SK-N-SH (cell line): ENCODE measurements at places on chromosomes 7 and 10. TPM values are rescaled to one million over a fixed set of nuclear protein-coding genes. Genes with fewer than 3 reads are reported as not detected.

Gene PRSS1
- polyA plus RNA-seq, result not detected in 2 replicates

Gene PLEKHS1
- not detected in 2 replicates for polyA plus RNA-seq

Gene ITGA8
- polyA plus RNA-seq, result not detected in 2 replicates

DNA sequence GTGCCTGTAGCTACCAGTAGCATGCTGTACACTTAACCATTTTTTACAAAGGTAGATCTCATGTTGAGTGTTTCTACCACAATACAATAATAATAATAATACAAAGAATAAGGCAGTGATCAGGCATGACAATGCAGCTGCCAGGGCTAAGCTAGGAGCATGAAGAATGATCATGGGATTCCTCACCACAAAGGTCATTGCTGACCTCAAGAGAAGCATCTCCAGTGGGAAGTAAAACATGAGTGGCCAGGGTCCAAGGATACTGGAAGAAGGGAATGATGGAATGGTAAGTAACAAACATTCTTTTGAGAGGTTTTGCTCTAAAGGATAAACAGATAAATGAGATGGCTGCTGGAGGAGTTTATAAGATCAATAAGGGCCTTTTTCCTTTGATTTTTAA is 591.1 kb downstream of the TNS3 start:
- H3K4me1 ChIP-seq, result no peaks in the 10 kb centered on the region
- DNase-seq, result no peak
- no peaks in the 10 kb centered on the region for H3K27me3 ChIP-seq

GRCh38 chr10:19791032-19791431 is 25.2 kb upstream of the PLXDC2 start:
- no peak overlapping the region for H3K4me3 ChIP-seq
- H3K27me3 ChIP-seq, result no peaks in the 10 kb centered on the region
- DNase-seq, result no peak
- H3K4me1 ChIP-seq, result no peaks in the 10 kb centered on the region

DNA sequence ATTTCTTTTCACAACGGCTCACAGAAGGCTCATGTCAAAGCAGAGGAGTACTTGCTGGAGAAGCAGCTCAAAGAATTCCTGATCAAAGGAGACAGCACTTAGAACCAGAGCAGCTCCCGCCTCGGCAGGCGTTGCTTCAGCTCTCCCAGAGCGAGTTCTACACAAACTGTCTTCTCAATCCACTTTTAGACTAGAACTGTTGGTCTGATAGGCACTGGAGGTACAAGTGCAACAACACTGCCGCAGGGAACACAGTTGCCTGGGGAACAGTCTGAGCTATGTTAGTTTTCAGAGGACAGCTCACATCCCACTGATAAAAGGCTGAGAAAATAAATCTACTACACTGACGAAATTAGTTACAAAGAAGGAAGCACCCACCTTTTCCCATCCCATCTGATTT is 35.4 kb downstream of the CYTH3 start:
- H3K4me1 ChIP-seq, result no peaks in the 10 kb centered on the region; the same call in 1 of the 2 replicates
- H3K27ac ChIP-seq, result no peak overlapping the region
- no peak for DNase-seq
- H3K36me3 ChIP-seq, result no peaks in the 10 kb centered on the region
- no peaks in the 10 kb centered on the region for H3K27me3 ChIP-seq

- no peak for DNase-seq
- H3K27ac ChIP-seq, result no peak overlapping the region
- no peaks in the 10 kb centered on the region for H3K36me3 ChIP-seq
Measured at GRCh38 chr10:132617737-132618052, 80.1 kb downstream of the INPP5A start.

- no peaks in the 10 kb centered on the region for H3K36me3 ChIP-seq
Measured at GRCh38 chr7:40199076-40199802, 64.4 kb downstream of the SUGCT start.
